PC-3 (cell line): ENCODE measurements at places on chromosomes 1 and 21. TPM values are rescaled to one million over a fixed set of nuclear protein-coding genes. Genes with fewer than 3 reads are reported as not detected.

DNA sequence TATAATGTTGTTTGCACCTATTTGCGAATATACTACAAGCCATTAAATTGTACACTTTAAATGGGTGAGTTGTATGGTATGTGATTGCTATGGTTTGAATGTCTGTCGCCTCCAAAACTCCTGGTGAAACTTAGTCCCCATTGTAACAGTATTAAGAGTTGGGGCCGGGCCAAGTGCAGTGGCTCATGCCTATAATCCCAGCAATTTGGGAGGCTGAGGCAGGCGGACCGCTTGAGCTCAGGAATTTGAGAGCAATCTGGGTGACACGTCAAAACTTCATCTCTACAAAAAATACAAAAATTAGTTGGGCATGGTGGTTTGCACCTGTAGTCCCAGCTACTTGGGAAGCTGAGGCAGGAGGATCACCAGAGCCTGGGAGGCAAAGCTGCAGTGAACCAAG lies 12.0 kb upstream of the SIM2 start:
- no peak overlapping the region for H3K4me3 ChIP-seq
- H3K4me1 ChIP-seq = peaks cover 18% of the 10 kb centered on the region; the same call in 1 of the 2 replicates
- H3K27ac ChIP-seq = no peak overlapping the region

DNA sequence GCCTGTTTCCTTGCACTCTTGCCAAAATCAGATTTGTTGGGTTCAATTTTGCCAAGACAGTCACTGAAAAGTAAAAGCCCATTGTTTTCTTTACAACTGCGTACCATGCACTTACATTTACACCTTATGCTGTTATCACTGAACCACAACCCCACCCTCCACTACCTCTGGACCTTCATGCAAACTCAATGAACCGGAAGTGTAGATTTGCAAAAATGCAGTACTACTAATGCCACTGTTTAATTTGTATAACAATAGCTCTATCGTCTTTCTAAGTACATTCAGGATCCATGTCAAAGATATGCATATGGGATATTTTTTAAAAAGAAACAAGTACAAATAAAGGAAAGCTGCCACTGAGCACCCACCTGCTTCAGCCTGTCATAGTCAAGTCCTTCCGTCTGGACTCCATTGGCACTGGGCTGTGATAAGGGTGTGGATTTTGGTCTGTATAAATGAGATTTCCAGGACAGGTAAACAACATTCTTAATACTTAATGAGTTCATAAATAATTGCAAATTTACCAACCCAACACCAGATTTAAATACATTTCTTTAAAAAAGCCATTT lies 72.9 kb upstream of the LBR start:
- no peak overlapping the region for H3K27ac ChIP-seq
- H3K36me3 ChIP-seq = peaks cover 38% of the 10 kb centered on the region
- DNase-seq = no peak
- H3K27me3 ChIP-seq = no peaks in the 10 kb centered on the region
- H3K4me3 ChIP-seq = no peak overlapping the region

- no peak overlapping the region for H3K4me3 ChIP-seq
- H3K4me1 ChIP-seq = no peaks in the 10 kb centered on the region
- no peaks in the 10 kb centered on the region for H3K27me3 ChIP-seq
- no peak overlapping the region for H3K27ac ChIP-seq
These were observed 45.9 kb downstream of the FAAP20 start for GRCh38 chr1:2148691-2149090.

GRCh38 chr1:108829498-108829916 lies 27.4 kb downstream of the AKNAD1 start:
- no peak overlapping the region for H3K4me3 ChIP-seq
- H3K4me1 ChIP-seq = peaks cover 42% of the 10 kb centered on the region
- no peaks in the 10 kb centered on the region for H3K27me3 ChIP-seq
- peak overlapping the region; percentile 93 for H3K27ac ChIP-seq

GRCh38 chr1:226304291-226304955 lies 4.5 kb downstream of the LIN9 start:
- H3K27me3 ChIP-seq = no peaks in the 10 kb centered on the region
- no peak overlapping the region for H3K27ac ChIP-seq
- H3K4me1 ChIP-seq = peaks cover 7% of the 10 kb centered on the region

DNA sequence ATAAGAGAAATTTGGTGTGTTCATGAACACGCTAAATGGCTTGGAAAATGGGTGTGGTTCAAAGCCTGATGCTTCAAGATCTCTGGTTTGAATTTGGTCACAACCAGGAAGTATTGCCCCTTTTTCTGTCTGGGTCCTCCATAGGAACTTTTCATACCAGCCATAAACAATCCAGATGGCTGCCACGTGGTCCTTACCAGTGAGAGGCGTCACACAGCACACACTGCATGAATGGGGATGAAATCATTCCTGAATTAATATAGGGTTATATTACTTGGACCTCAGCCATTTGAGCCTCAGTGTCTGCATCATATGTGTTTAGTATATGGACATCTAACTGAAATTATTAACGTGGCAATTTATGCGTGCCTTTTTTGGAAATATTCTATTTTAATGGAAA lies 64.0 kb downstream of the PRRX1 start:
- no peak for DNase-seq
- no peak overlapping the region for H3K27ac ChIP-seq
- no peak overlapping the region for H3K4me3 ChIP-seq
- no peaks in the 10 kb centered on the region for H3K27me3 ChIP-seq
- H3K4me1 ChIP-seq = peaks cover 4% of the 10 kb centered on the region; the same call in 1 of the 2 replicates

DNA sequence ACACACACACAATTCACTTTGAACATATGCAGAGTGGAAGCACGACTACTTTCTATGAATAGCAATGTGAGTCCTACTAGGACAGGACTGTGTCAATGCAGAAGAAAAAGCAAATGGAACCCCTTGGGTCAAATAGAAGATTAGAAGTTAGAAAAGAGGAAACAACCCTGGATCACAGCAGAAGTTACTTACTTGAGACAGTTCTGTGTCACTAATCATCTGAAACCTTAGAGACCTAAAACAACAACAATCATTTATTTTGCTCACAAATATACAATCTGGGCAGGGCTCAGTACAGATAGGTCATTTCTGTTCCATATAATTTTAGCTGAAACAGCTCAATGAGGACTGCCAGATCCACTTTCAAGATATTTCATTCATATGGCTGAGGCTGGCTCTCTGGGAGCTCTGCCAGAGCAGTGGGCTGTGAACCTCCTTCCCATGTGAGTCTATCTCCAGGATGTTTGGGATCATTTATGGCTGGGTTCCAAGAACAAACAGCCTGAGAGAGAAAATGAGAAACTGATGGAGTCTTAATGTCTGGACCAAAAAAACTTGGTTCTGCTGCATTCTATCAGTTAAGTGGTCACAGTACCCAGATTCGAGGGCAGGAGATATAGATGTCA lies 42.5 kb upstream of the IL10 start:
- H3K27ac ChIP-seq = no peak overlapping the region
- no peaks in the 10 kb centered on the region for H3K36me3 ChIP-seq
- no peak for DNase-seq

DNA sequence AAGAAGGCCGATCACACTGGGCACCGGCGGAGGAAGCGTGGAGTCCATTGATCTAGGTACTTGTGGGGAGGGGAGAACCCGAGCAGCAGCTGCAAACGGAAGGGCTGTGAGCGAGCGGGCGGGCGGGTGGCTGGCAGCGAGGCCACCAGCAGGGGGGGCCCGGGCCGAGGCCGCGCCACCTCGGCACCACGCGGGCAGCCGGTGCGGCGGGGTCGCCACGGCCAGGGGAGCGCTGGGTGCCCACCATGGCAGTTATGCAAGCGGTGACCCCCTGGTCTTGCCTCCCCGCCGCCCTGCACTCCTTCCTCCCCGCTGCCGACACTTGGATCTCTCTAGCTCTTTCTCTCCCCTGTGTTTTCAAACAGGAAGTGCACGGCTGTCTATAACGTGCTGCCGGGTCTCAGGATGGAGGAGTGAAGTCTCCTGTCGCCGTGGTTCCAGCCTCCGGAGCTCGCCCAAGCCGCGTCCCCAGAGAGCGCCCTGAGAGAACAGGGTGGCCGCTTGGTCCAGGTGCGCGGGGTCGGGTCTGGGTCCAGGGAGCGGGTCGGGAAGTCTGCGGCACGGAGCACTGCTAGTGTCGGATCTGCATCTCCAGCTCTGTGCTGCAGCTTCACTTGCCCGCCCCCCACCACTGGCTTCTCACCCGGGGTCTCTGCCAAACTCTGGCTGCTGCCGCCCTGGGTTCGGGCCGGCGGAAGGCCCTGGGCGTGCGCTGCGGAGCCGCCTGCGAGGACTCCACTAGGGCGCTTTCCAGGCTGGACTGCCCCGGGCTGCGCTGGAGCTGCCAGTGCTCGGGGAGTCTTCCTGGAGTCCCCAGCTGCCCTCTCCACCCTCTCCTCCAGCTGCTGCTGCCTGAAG lies 22.7 kb downstream of the LRRC8D start:
- peaks cover 16% of the 10 kb centered on the region for H3K4me1 ChIP-seq
- no peaks in the 10 kb centered on the region for H3K27me3 ChIP-seq
- 0 out of 2 replicates have a peak, but pooled peaks cover 7% of the 10 kb centered on the region for H3K36me3 ChIP-seq
- peak overlapping the region; percentile 90 for H3K4me3 ChIP-seq
- H3K27ac ChIP-seq = peak overlapping the region; percentile 58

- 0 out of 2 replicates have a peak, but pooled peaks cover 13% of the 10 kb centered on the region for H3K27me3 ChIP-seq
- H3K4me3 ChIP-seq = no peak overlapping the region
- no peak overlapping the region for H3K27ac ChIP-seq
- H3K36me3 ChIP-seq = no peaks in the 10 kb centered on the region
- H3K4me1 ChIP-seq = peaks cover 18% of the 10 kb centered on the region
These were observed 20.9 kb upstream of the DYNLT5 start for GRCh38 chr1:66731170-66731865.

- H3K4me1 ChIP-seq = peaks cover 24% of the 10 kb centered on the region
- no peaks in the 10 kb centered on the region for H3K27me3 ChIP-seq
- H3K27ac ChIP-seq = no peak overlapping the region
- DNase-seq = peak; percentile 19
- H3K36me3 ChIP-seq = peaks cover 2% of the 10 kb centered on the region; the same call in 1 of the 2 replicates
These were observed 5.3 kb downstream of the VANGL1 start for GRCh38 chr1:115647047-115647446.

- peaks cover 10% of the 10 kb centered on the region; the same call in 1 of the 2 replicates for H3K4me1 ChIP-seq
- DNase-seq = peak; percentile 94
- no peak overlapping the region for H3K27ac ChIP-seq
- H3K36me3 ChIP-seq = no peaks in the 10 kb centered on the region
These were observed 200.7 kb upstream of the RAB4A start for GRCh38 chr1:229070168-229070567.

DNA sequence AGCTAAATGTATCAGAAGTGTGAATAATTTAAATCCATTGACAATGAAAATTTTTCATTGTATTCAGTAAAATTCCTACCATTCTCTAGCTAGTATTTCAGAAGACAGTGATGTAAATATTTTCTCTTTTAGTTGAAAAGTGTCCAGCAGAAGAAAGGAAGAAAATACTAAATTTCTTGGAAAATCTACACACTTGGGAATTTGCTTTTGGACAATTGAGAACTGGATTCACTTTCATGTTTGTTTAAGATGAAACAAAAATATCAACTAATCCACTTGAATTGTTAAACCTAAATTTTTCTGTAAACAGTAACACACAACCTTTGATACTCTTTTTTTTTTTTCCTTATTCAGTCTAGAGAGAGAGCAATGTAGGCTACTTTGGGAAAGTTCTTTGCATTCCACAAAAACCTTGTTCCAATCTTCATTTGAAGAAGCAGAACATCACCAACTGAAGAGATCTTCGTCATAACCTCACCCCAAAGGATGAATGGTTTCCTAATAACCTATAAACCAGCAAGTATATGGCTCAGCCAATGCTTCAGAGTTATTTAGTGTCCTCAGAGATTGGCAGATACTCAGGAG lies 155.1 kb upstream of the GORAB start:
- H3K4me1 ChIP-seq = no peaks in the 10 kb centered on the region
- H3K27me3 ChIP-seq = no peaks in the 10 kb centered on the region
- H3K27ac ChIP-seq = no peak overlapping the region

The HSD3B1 gene
- not detected in 2 replicates for total RNA-seq

The PLPPR4 gene
- 0.17 and 0.44 TPM in 2 replicates for total RNA-seq
